Mucosa of descending colon (tissue), 3 donors: ENCODE measurements at places on chromosomes 4 and X.
A peak's percentile ranks its signal among the peaks of the same experiment; 100 is the strongest.

DNA sequence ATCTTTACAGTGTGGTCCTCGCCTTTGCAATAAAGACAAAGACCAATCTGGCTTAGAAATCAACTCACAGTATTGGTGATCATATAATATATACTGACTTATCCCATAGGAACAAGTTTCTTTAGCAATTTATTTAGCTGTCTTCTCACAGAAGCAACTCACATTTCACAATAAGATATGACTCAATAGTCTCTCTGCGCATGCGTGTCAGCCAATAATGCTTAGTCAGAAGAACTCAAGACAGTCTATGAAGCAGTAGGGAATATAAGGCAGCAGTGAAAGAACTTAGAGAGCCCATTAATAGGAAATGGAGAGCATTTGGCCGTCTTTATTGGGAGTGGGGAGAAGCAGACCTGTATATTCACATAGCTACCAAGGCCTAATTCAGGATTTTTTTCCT lies 216.7 kb downstream of the IL13RA2 start:
- no peak for DNase-seq

DNA sequence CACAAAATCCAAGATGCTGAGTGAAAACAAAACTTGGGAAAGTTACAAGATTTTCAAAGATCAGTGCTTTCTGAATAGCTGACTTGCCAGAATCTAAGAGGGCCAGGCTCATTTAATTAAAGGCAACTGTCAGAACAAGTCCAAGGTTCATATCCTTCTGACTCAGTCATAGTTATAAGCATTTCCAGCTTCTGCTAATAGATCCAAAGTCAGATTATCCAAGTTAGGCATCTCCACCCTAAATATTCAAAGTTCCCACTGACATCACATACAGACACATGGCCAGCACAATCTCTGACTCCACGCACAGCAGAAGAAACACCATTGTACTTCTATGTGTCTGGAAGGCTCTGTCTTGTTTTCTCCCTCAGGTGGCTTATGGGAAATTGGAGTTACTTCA lies 41.8 kb downstream of the GASK1B start:
- no peak for DNase-seq

- peak; percentile 64 for DNase-seq
Observed at GRCh38 chrX:71492231-71493065, 40.5 kb upstream of the OGT start.

- DNase-seq = no peak
Observed at GRCh38 chrX:41946235-41946634, 22.9 kb upstream of the CASK start.

- DNase-seq = no peak
Observed at GRCh38 chr4:173217727-173218126, 49.1 kb downstream of the GALNT7 start.

GRCh38 chr4:85114526-85114925 lies 148.0 kb upstream of the WDFY3 start:
- no peak for DNase-seq

DNA sequence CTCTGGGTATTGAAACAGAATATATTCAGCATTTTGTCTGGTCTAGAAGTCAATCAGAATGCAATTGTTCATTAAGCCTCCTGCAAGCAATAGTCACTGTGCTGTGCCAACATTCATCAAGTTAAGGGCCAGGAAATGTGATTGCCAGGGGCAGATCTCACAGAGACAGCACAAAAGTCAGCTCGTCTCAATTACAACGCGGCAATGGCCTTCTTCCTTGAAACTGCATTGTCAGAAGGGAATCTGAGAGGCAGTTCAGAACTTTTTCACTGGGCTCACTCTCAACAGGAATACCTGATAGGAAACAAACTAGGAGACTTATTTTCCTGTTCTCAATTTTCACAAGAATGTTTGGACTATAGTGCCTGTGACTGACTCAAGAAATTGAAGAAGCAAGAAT lies 131.1 kb upstream of the NR3C2 start:
- no peak for DNase-seq

DNA sequence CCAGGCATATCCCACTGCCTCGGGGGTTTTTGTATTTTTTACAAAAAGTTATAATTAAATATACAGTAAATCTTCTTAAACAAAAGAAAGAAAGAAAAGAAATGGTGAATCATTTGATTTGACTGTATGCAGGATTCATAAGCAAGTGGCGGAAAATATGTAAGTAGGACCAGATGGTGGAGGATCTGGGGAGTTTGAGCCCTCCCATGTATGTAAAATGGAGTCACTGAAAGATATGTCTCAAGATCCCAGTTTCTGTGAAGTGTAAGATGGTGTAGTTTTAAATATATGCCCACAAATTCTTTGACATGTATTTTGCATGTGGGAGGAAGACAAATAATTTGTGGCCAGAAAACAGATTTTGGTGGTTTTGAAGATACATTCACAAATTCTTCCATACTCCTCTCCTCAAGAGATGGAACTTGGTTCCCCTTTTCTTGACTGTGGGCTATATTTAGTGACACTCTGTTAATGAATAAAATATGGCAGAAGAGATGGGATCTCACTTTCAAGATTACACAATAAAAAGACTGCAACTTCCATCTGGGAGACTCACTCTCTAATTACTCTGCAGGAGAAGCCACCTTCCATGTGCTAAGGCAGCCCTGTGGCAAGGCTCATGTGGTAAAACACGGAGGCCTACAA lies 133.6 kb upstream of the S100G start:
- no peak for DNase-seq

DNA sequence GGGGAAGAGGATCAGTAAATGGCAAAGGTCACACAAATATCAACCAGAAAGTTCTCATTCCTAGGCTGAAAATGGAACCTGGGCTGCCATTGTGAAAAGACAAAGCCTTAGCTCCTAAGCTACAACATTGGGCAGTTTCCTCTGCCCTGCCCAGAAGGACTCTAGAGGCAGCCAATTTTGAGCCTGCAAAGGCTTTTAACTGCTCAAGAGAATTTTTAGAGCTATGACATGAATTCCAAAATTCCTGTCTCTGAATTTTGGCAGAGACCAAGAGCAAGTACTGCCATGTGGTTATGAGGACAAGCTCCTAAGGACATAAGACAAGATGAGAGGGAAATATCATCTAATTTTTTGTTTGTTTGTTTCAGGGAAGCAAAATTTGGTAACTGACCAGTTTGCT lies 29.6 kb upstream of the IGFBP7 start:
- no peak for DNase-seq

GRCh38 chr4:173934201-173934600 lies 349.3 kb downstream of the FBXO8 start:
- no peak for DNase-seq

DNA sequence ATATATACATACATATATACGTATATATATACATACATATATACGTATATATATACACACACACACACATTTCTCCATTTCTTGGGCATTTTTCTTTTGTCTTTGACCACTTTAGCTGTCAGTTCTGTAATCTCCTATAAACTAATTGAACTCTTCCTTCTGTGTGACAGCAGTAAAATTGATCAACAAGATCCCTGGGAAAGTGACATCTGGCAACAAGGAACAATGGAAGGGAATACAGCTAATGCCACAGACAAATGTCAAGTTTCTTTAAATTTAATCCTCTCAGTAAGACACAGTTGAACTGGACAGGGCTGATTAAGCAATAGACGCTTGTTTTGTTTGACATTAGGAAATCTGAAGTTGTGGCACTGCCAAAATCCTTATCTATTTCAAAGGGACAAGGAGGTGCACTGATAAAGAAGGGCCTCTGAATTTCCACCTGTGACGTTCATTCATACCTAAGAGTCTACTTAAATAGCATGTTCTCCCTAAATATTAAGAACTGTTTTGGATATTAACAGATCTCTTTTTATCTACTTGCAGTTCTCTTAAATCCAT lies 126.9 kb downstream of the RNF150 start:
- DNase-seq = no peak

DNA sequence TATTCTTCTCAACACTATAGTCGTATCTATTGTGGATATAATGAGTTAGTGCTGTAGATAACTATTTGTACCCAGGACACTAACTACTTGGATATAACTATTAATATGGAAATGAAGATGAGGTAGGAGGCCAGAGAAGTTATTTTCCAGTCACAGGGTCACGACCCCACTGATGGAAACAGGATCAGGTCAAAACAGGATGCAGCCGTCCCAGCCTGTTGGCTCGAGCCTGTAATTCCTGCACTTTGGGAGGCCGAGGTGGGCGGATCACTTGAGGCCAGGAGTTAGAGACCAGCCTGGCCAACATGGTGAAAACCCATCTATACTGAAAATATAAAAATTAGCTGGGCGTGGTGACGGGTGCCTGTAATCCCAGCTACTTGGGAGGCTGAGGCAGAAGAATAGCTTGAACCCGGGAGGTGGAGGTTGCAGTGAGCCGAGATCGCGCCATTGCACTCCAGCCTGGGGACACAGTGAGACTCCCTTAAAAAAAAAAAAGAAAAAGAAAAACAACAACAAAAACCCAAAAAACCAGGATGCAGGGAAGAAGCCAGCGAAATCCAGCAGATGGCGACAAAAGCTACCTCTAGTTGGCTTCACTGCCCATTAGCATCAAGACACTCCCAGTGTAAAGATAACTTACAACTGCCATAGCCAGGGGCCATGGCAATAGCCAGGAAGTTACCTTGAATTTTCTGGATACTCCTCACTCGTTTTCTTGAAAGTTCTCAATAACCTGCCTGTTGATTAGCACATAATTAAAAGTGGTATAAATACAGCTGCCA lies 37.9 kb upstream of the NKAP start:
- DNase-seq = no peak

DNA sequence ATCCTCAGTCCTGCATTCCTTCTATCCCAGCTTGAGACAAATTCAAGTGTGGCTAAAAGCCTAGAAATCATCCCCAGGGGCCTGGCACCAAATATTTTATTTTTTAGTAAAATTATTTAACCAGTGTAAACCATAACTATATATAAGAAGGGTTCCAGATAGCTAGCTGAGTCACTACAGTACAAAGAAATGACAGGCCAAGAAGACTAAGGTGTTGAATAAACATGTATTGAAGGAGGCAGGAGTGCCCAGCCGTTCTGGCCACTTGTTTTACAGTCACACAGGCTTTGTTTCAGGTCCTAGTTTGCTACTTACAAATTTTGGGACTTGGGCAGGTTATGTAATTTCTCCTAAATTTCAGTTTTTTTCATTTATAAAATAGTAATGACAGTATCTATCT lies 225.9 kb upstream of the PITX2 start:
- no peak for DNase-seq

GRCh38 chrX:118974908-118975671 lies 672 bp downstream of the LONRF3 start:
- DNase-seq = peak; percentile 76

DNA sequence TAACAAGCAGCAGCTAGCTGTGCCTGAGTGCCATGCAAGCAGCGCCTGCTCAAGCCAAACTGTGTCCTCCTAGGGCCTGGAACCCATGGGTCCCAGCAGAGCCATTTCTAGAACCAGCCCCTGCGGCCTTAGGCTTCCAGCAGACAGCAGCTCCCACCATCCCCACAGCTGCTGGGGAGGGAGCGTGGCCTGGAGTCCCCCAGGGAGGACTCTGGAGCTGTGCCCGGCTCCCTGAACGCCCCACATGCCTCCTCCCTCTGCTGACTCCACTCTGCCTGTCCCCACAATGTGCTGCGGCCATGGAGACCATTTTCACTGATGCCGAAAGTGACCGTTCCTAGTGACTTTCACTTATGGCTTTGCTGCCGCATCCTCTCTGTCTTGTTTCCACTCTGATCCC lies 45.9 kb downstream of the GAK start:
- DNase-seq = no peak

- no peak for DNase-seq
Observed at GRCh38 chr4:7423801-7424552, 10.8 kb downstream of the PSAPL1 start.

- no peak for DNase-seq
Observed at GRCh38 chr4:101973361-101973760, 182.8 kb downstream of the BANK1 start.

- DNase-seq = no peak
Observed at GRCh38 chr4:41067369-41067768, 147.0 kb downstream of the APBB2 start.

DNA sequence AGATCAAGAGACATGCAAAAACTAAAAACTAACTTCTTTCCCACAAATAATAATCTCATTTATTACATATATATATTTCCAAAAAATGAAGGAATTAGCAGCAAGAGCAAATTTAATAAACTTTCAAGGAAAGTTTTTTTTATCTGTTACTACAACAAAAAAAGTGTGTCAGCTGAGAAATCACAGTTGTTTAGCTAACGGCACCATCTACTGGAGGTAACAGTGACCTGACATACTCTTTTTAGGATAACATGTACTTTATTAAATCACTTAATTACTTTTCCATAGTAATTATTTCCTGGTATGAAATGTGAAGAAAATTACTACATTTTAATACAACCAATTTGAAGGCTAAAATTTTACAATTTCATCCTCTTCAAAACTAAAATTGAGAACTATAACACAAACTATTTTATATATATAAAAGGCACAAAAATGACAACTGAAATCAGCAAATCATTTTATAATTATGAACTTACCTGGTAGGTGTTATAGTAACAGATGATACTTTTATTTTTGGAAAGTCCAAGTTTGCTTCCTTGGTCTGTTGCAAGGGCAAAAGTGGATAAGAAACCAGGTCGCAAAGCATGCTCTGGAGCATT lies 9.1 kb downstream of the LAMTOR3 start:
- DNase-seq = no peak

GRCh38 chr4:76752861-76753501 lies 145.0 kb downstream of the SOWAHB start:
- DNase-seq = no peak

- no peak for DNase-seq
Observed at GRCh38 chr4:86564795-86565194, 29.3 kb upstream of the PTPN13 start.

GRCh38 chr4:26001413-26001812 lies 87.4 kb downstream of the SMIM20 start:
- DNase-seq = no peak

DNA sequence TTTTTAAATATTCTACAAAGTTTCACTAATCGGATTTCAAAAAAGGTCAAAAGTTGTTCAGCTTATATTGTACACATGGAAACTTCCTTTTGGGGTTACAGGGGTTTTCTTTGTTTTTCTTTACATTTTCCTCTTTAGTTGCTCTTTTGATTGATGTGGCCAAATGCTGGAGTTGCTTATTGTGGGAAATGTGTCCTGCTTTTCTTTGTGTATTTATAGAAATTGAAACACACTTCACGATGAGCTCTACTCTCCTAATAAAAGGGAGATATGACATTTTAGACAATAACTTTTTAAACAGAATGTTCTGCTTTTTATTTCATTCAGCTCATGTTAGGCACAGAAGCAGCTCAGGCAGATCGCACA lies 50.7 kb upstream of the SPRY1 start:
- no peak for DNase-seq
